ENCODE measurements at places on chromosomes 11 and 22. TPM values are rescaled to one million over a fixed set of nuclear protein-coding genes. Genes with fewer than 3 reads are reported as not detected.

Gene JOSD1
- 67.0 TPM for total RNA-seq

- no peak for ATAC-seq
These were observed 34.0 kb downstream of the ALG9 start for GRCh38 chr11:111837366-111837891.

Gene KMT2A
- total RNA-seq = 78.5 TPM

- no peak for ATAC-seq
These were observed 108.7 kb upstream of the THY1 start for GRCh38 chr11:119531623-119532022.

- no peak for ATAC-seq
These were observed 52.5 kb upstream of the KCNQ1OT1 start for GRCh38 chr11:2752204-2752770.
